Left renal pelvis (tissue), 4 donors: ENCODE measurements at places on chromosomes 6 and 20. TPM values are rescaled to one million over a fixed set of nuclear protein-coding genes. Genes with fewer than 3 reads are reported as not detected.

The SH3BGRL2 gene
- polyA plus RNA-seq: 35.0 TPM

The WFDC5 gene
- not detected for polyA plus RNA-seq

The ABCF1 gene
- 62.3 TPM for polyA plus RNA-seq

The HEBP2 gene
- 61.6 TPM for polyA plus RNA-seq

The TMEM74B gene
- 2.0 TPM for polyA plus RNA-seq

The PLAGL2 gene
- polyA plus RNA-seq: 14.5 TPM

The TAAR2 gene
- polyA plus RNA-seq: not detected

The ID1 gene
- 154 TPM for polyA plus RNA-seq

The TFAP2C gene
- 1.3 TPM for polyA plus RNA-seq

The TUBE1 gene
- 28.0 TPM for polyA plus RNA-seq

The MTCH1 gene
- polyA plus RNA-seq: 155 TPM

The MRAP2 gene
- 3.5 TPM for polyA plus RNA-seq

The PTPRK gene
- polyA plus RNA-seq: 53.7 TPM

The C6orf58 gene
- polyA plus RNA-seq: 1.0 TPM

The SLC17A2 gene
- 0.72 TPM for polyA plus RNA-seq

The CD93 gene
- 35.4 TPM for polyA plus RNA-seq

The THEMIS gene
- polyA plus RNA-seq: 0.16 TPM

The GID8 gene
- polyA plus RNA-seq: 56.5 TPM

The SLC26A8 gene
- 0.16 TPM for polyA plus RNA-seq

The MCHR2 gene
- polyA plus RNA-seq: not detected

The TULP1 gene
- 1.8 TPM for polyA plus RNA-seq

The SNPH gene
- 2.2 TPM for polyA plus RNA-seq

The PARD6B gene
- 24.1 TPM for polyA plus RNA-seq

The CBLN4 gene
- 3.5 TPM for polyA plus RNA-seq

The IMPG1 gene
- polyA plus RNA-seq: 0.52 TPM

The DYNLT2 gene
- 2.7 TPM for polyA plus RNA-seq

The ALDH8A1 gene
- 14.0 TPM for polyA plus RNA-seq
